ENCODE measurements at places on chromosomes 1 and 21.

DNA sequence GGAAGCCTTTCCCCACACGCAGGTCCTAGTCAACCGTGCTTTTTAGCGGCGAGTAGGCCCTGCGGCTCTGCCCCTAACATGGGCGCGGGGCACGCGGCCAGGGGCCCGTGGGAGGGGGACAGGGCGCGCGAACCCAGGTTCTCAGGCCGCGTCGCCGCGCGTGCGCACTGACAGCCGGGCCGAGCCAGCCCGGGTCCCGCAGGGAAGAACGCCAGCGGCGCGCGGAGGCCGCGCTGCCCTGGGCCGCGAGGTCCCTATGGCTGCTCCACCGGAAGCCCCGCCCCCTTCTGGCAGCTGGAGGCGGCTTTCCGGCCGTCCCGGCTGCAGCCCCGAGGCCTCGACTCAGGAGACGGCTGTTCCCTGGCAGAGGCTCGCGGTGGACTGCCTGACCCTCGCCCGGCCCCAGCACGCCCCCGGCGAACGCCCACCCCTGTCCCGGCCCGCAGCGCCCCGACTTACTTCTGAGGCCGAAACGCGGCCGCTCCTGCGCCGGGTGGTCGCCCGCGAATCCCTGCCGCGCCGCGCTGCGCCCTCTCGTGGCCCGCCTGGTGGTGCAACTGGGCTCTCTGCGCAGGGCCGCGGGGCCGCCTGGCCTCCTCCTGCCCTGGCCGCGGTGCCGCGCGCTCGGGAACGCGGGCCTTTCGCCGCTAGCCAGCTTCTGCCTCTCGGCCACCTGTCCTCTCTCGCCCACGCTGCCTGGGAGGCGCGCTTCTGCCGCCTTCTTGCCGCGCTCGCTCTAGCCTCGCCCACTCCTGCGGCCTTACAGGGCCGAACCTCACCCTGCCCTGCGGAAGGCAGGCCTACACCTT, 16.6 kb upstream of the RIPPLY3 start:
- DNase-seq: peak; percentile 76

DNA sequence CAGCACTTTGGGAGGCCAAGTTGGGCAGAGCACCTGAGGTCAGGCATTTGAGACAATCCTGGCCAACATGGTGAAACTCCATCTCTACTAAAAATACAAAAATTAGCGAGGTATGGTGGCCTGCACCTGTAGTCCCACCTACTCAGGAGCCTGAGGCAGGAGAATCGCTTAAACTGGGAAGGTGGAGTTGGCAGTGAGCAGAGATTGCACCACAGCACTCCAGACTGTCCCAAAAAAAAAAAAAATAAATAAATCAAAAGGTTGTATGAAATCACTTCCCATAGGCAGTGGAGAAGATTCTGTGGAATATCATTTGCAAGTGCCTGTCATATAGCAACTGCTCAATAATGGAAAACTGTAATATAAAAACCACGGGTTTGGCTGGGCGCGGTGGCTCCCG, 65.1 kb upstream of the SERBP1 start:
- DNase-seq: no peak

DNA sequence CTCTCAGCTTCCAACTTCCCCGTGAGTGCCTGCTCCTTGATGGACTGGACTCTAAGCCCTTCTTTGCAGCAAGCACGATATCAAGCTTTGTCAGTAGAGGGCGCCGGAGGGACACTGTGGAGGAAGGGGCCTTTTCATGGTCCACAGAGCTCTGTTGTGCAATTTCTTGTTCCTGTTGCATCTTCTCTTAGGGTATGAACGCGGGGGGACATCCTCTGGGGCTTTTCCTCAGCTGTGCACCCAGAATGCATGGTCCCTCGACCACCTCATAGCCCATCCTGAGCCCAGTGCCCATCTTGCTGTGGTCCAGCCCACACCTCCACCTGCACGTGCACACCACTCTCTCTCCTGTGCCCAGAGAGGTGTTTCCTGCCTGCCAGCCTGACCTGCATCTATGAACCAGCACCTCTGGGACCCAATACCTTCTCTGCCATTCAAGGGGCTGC, 556.8 kb downstream of the PTPRU start:
- peak; percentile 37 for DNase-seq

DNA sequence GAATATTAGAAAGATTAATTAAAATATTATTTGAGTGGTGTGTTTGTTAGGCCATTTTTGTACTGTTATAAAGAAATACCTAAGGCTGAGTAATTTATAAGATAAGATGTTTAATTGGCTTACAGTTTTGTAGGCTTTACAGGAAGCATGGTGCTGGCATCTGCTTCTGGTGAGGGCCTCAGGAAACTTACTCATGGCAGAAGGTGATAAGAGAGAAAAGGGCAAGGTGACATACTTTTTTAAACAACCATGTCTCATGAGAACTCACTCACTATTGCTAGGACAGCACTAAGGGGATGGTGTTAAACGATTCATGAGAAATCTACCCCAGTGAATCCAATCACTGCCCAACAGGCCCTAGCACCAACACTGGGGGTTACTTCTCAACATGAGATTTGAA, 56.7 kb upstream of the RGS21 start:
- no peak for DNase-seq

DNA sequence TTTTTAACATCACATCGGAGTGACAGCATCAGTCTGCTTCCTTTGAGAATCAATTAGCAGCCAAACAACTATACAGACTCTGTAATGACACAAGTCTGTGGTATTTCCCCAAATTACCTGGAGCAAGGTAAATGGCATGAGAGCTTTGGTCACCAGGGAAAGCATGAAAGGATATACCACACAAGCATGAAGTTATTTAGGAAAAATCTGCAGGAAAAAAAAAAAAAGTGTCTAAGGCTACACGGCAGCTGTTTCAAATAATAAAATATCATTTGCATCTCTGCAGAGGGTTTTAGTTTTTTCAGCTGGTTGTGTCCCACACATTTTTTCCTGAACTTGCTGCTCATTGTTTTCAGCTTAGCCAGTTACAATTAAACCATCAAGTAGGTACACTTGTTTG, 234.7 kb downstream of the TTLL7 start:
- DNase-seq: no peak

DNA sequence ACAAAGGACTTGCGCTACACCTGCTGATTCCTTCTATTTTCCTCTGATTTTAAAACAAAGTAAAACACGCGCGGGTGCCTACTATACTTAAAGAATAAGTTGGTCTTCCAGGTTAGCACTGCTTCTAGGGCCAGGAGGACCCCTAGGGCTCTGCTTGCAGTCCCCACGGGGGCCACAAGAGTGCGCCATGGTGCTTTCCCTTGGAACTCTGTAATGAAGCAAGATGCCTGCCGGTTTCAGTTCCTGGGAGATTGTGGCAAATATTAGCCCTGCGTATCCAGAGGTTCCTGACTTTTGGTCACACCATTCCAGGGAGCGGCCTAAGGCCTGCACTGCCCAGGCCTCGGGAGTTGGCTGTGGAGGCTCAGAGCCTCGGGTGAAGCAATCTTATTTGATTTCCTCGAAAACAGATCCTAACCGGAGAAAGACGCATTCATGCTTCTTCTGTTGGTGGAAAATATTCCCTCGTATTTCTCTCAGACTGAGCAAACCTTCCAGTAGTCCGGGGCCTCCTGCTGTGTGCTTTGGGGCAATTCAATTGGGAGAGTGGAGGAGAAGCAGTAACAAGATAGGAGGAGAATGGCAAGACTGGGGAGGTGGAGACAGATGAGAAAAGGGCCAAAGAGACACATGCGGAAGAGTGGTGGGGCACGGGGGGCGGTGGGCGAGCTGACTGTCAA, 25.3 kb downstream of the ADAM30 start:
- peak; percentile 76 for DNase-seq

GRCh38 chr1:226568077-226568831, 19.7 kb downstream of the STUM start:
- DNase-seq: no peak

DNA sequence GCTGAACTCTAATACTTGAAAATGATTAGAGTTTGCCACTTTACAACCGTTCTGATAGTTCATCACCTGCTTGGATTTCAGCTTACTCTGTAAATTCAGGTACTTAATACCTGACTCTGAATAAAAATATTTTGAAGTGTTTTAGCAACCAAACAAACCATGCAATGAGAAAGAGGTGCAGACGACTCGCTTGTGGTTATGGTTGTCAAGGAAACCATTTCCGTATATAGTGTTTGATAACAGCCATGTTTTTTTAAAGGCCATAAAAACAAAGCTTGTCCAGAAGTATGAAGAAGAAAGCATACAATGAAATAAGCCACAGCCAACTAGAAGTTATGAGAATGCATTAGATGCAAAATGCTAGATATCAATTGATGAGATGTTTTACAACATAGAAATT, 167.2 kb upstream of the HMCN1 start:
- peak; percentile 3 for DNase-seq

GRCh38 chr1:3136532-3136931, 67.5 kb downstream of the PRDM16 start:
- DNase-seq: no peak

DNA sequence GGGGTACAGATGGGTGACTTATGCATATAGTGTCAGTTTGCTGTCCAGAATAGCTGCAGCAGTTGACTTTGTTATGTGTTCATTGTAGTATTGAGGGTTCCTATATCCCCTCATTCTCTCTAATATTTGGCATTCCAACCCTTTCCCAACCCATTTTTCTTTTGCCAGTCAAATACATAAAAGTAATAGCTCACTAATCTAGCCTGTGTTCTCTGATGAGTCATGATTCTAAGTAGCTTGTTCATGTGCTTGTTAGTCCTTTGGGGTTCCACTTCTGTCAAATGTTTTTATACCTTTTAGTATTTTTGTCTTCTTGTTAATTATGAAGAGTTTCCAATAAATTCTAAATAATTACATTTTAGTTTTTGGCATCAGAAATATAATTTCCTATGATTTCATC, 99.2 kb upstream of the MROH9 start:
- DNase-seq: no peak

GRCh38 chr1:245319094-245319493, 164.3 kb downstream of the KIF26B start:
- DNase-seq: no peak

- DNase-seq: no peak
These were observed 88.3 kb upstream of the TMEM51 start for GRCh38 chr1:15065291-15065690.

DNA sequence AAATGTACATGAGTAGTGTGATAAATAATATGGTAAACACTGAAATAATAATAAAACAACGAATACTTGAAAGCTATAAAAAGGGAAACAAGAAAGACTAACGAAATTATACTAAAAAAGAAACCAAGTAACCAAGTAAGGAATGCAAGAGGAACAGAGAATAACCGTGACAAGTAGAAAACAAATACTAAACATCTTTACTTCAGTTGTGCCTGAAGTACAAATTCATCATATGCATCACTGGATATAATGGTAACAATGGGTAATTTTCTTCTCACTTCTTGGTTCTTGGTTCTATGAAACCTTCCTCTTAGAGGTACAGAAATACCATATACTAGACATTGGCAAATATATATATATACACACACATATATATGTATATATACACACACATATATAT, 1093.6 kb upstream of the B3GALT2 start:
- DNase-seq: no peak

DNA sequence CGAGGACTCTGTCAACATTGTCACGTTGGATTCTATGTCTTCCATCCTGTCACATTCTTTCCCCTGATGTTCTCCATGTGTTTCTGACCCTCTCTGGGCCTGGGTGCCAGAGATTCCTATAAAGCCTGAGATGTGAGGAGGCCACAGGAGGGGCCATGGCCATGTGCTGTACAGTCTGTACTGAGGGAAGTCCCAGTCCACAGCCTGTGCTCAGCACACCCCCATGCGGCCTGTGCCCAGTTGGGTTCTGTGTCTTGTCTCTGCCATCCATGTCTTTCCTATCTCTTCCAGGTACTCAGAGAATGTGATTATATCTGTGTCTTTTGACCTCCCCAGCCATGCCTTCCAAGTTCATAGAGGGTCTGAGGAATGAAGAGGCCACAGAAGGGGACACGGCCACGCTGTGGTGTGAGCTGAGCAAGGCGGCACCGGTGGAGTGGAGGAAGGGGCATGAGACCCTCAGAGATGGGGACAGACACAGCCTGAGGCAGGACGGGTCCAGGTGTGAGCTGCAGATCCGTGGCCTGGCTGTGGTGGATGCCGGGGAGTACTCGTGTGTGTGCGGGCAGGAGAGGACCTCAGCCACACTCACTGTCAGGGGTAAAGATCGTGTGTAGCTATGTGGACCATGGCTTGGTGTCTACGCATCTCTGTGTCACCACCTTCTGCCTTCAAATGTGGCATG, 86.1 kb downstream of the OBSCN start:
- DNase-seq: no peak

GRCh38 chr1:14625996-14626395, 27.5 kb downstream of the KAZN start:
- DNase-seq: no peak

GRCh38 chr1:16906873-16907272, 11.1 kb downstream of the RNU1-2 start:
- no peak for DNase-seq

- no peak for DNase-seq
These were observed 27.0 kb downstream of the DNASE2B start for GRCh38 chr1:84425150-84425896.

GRCh38 chr1:226419284-226420029, 11.6 kb upstream of the PARP1 start:
- no peak for DNase-seq

DNA sequence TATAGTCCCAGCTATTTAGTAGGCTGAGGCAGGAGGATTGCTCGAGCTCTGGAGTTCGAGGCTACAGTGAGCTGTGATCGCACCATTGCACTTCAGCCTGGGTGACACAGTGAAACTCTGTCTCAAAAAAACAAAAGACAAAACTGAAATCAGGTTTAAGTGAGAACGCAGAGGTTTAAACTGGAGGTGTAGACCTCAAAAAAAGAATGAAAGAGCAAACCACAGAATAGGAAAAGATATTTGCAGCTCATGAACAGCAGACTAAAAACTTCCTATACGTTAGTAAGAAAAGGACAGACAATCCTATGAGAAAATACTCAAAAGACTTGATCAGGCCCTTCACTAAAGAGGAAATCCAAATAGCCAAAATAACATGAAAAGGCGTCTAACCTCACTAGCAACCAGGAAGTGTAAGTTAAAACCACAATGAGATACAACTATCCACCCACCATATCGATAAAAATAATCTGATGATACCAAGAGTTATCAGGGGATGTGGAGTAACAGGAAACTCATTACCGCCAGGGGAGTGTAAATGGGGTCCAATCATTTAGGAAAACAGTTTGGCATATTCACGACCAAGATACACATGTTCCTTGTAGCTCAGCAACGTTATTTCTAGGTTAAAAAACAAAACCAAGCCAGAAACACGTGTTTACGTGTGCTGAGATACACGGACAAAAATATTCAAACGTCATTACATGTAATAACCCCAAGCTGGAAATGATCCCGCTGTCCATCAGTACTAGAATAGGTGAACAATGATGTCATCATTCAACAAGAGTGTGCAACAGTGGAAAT, 9.8 kb downstream of the TNFRSF9 start:
- no peak for DNase-seq

Measured in bone marrow (tissue), 2 donors.